ENCODE measurements at places on chromosomes 3 and 15.

GRCh38 chr15:41926185-41927056 lies 32.6 kb upstream of the SPTBN5 start:
- no peak for DNase-seq

- no peak for DNase-seq
Measured at GRCh38 chr3:197367081-197367780, 68.8 kb upstream of the DLG1 start.

DNA sequence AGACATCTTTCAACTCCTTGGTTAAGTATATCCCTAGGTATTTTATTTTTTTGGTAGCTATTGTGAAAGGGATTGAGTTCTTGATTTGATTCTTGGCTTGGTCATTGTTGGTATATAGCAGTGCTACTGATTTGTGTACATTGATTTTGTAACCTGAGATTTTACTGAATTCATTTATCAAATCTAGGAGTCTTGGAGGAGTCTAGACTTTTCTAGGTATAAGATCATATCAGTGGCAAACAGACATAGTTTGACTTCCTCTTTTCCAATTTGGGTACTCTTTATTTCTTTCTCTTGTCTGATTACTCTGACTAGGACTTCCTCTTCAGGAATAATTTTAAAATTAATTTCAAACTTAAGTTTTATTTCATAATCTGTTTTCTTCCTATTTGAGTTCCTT lies 125.2 kb downstream of the OCA2 start:
- no peak for DNase-seq

GRCh38 chr15:95304947-95305400 lies 1025.5 kb upstream of the NR2F2 start:
- no peak for DNase-seq

GRCh38 chr3:12751571-12751970 lies 7.5 kb downstream of the TMEM40 start:
- DNase-seq, result no peak

DNA sequence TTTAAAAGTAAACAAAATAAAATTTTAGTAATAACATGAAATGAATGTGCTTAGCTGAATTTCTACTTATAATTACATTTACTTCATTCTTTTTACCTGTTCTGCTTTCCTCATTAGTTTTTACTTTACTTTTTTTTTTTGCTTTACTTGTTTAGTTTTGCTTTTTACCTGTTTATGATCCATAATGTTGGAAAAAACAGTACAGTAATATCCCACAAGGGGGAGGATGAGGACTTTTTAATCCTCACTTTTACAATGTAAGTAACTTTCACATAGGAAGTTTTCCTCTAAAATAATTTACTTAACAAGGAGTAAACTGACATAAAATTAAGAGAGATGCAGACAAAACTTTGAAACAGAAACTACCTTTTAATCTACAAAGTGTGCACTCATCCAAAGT lies 268.7 kb downstream of the TBC1D5 start:
- no peak for DNase-seq

DNA sequence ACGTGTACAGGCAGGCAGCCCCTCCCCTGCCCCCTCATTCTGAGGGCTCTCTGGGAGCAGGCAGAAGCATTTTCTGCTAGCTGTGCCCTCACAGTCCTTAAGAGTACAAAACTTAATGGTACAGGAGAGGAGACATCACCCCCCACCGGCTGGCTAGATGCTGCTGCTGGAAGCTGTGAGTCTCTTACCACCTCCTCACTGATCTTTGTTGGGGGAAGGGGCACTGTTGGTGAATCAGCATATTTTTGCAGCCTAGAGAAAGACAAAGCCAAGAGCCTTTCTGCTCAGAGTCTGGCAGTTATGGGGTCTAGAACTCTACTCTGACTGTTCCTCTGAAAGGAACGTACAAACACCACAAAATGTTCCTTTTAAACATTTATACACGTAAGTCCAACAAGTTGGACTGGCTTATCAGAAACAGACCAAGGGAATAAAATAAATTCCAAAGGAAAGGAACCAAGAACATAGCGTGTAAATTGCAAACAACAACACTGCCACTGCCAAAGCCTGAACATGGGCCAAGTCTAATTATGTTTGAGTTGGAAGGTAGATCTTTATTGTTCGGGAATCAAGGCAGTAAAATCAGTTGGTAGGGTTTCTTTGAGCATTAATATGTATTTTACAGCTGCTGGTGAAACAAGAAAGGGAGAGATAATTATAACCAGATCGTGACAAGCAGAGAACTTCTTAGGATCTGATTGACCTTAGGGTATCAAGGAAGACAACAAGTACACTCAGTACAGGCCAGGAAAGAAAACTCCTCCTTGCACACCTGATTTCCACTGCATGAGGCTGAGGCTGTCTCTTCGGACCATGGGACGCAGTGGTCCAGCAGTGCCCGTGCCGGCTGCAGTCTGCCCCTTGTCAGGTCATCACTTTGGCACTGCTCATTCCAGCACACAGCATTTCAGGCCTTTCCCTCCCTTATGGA lies 27.4 kb downstream of the CLK3 start:
- DNase-seq, result no peak

- no peak for DNase-seq
Measured at GRCh38 chr3:64244011-64244942, 19.0 kb upstream of the PRICKLE2 start.

- DNase-seq, result no peak
Measured at GRCh38 chr3:66618066-66618465, 117.2 kb upstream of the LRIG1 start.
